ENCODE measurements at places on chromosomes 7 and 10.

- no peak for DNase-seq
Observed at GRCh38 chr7:112150823-112151641, 55.2 kb downstream of the DOCK4 start.

DNA sequence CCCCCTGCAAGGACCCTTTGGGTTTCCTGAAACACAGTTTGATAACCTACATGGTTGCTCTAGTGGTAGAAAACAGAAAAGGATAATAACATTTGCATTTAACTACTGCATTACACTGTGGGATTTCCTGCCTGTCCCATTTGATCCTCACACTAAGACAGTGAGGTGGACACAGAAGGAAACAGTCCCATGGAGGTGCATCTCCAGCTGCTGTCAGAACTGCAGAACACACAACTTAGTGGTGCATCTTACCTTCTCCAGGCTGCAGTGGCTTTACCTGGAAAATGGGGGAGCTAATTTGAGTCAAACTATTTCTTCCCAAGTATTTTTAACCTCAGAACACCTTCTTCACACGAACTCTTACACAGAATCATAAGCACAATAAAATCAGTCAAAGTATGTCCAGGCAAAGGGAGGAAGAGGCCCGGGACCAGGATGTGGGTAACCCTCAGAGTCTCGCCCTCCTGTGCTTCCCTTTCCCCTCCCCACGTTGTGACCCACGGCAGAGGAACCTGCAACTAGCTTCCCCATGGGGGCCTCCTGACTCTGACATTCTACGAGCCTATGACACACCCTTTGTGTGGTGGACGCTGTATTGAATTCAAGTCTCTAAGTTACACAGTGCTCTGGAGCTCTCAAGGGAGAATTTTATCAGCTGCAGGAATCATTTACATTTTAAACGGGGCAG is 33.7 kb downstream of the SCRN1 start:
- DNase-seq: no peak

DNA sequence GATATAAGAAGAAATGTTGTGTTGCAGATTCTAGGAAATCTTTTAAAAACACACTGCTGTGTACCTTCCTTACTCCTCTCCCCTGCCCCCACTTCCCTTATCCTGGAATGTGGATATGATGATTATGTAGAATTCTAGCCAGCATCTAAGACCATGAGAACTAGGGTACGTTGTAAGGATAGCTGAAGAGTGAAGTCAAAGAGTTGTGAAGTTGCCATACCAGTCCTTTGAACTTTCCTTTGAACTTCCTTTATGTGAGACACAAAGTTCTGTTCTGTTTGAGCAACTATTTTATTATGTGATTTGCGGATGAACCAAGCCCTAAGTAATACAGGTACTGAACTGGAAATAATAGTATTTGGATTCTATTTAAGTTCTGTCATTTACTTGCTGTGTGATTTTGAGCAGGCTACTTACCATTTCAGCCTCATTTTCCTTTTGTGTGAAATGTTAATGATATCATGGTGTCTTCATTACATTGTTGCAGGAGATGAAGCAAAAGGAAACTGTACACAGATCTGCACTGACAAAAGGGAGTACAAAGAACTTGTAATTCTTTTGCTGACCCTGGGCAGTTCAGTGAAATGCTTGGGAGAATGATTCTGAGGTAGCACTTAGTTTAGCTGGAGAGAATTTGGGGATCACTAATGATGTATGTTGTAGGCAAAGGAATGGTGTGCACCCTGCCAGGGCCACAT is 31.4 kb downstream of the RPA3 start:
- DNase-seq: no peak

DNA sequence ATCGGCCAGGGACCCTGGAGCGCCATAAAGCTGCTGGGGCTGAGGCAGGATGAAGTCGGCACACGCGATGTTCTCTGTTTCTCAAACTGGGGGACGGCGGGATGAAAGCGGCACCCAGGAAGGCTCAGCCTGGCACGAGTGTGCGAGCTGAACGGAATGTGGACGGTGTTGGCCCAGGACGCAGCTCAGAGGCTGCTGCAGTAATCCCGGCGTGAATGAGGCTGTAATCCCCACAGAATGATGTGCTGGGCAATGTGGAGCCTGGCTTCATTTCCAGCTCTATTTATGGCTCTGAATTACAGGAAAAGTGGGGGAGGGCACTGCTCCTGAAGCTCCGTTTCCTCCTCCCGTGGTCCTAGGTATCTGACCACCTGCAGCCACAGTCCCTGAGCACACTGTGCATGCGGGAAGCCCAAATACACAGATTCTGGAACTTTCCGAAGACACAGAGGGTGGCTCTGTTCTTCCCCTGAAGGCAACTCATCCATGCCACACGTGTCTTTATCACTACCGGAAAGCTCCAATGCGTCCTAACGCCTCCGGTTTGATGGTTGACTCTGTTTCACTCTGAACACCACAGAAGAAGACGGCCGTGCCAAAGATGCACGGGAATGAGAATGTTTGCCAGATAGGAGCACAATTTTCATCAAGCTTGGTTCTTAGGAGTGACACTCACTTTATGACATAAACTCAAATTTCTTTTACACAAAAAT is 37.6 kb downstream of the KLF6 start:
- DNase-seq: no peak

- DNase-seq: no peak
Observed at GRCh38 chr10:124077208-124077993, 16.0 kb downstream of the CHST15 start.

GRCh38 chr7:151625606-151626005 is 105.9 kb upstream of the RHEB start:
- no peak for DNase-seq

DNA sequence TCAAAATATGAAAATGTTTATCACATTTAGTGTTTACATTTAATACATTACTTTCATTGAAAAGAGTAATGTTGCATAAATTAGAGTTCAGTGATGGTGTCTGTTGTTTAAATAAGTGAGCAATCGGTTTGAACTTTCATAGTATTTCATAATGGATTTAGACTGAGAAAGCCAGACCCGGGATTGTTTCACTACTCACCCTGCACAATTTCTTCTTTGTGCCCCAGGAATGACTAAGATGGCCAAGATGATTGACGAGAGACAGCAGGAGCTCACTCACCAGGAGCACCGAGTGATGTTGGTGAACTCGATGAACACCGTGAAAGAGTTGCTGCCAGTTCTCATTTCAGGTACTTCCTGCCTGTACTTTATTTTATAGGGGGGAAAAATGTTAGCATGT is 74.6 kb downstream of the VCL start:
- DNase-seq: no peak

DNA sequence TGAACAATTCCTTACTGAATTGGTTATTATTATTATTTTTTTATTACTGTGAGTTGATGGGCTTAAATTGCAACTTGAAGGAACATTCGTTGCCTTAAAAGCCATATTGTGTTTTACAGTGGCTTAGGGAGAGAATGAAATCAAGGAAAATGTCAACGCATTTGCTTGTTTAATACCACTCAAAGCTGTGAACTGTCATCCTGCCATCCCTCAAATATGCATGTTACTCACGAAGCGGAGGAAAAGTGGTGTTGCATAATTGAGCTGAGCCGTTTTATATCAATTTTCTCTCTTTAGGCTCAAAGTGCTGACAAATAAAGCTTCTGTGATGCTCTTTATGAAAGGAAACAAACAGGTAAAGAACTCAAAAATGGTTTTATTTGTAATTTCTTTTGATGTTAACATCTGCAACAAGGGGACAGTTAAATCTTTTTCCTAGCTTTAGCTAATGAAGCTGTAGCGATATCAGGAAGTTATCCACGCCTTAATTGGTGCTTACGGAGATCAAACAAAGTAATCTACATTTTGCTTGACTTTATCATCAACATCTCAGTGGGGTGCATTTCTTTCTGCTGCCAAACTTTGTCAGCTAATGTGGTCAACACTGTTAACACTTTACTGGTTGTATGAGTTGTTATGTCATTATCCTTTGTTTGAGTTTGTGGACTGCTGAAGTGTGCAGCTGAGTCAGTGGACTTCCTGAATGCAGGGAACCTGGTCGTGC is 33.1 kb downstream of the GLRX3 start:
- no peak for DNase-seq

- DNase-seq: peak; percentile 69
Observed at GRCh38 chr7:92835851-92836488, 403 bp downstream of the CDK6 start.

All from natural killer cell treated with Interleukin-12 subunit alpha and Interleukin-12 subunit beta and Interleukin-15 and Interleukin-18, amount 100 ng/mL, for 72 hours (primary cell).